ENCODE measurements at places on chromosomes 11 and 22. TPM values are rescaled to one million over a fixed set of nuclear protein-coding genes. Genes with fewer than 3 reads are reported as not detected.

GRCh38 chr11:128669506-128670270 is 24.2 kb upstream of the FLI1 start:
- no peak for DNase-seq
- H3K36me3 ChIP-seq = no peaks in the 10 kb centered on the region
- H3K27ac ChIP-seq = no peak overlapping the region
- H3K27me3 ChIP-seq = no peaks in the 10 kb centered on the region
- no peaks in the 10 kb centered on the region for H3K4me1 ChIP-seq

- peak; percentile 82 for DNase-seq
- H3K4me1 ChIP-seq = peaks cover 85% of the 10 kb centered on the region
- H3K27ac ChIP-seq = peak overlapping the region; percentile 84
- H3K27me3 ChIP-seq = no peaks in the 10 kb centered on the region
- peak overlapping the region; percentile 13 for H3K4me3 ChIP-seq
Observed at GRCh38 chr22:39174498-39175352, 22.2 kb upstream of the CBX7 start.

- H3K4me1 ChIP-seq = peaks cover 7% of the 10 kb centered on the region
- H3K27me3 ChIP-seq = no peaks in the 10 kb centered on the region
- no peak for DNase-seq
- H3K4me3 ChIP-seq = no peak overlapping the region
- H3K27ac ChIP-seq = no peak overlapping the region
Observed at GRCh38 chr11:58567889-58568512, 7.7 kb downstream of the LPXN start.

DNA sequence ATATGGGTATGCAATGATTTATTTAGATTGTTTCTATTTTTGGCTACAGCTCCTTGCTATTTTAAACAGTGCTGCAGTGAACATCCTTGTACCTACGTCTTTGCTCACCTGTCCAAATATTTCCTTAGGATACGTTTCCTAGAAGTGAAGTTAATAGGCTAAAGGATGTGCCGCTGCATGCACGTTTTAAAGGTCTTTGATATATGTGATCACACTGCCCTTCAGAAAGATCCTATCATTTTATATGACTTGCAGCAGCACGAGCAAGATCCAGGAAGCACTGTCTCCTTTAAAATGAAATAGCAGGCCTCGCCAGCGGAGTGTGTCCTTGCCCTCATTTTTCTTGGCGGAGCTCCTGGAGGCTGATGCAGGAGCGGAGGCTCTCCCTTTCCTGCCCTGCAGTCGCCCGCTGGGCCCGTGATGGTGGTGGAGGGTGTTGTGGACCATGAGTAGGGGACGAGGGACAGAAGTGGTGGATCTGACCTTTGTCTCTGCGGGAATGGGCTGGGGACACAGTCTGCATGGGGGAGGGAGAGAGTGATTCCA is 19.4 kb downstream of the RPS6KA4 start:
- H3K27me3 ChIP-seq = no peaks in the 10 kb centered on the region
- DNase-seq = no peak
- H3K36me3 ChIP-seq = no peaks in the 10 kb centered on the region
- no peak overlapping the region for H3K27ac ChIP-seq
- H3K4me1 ChIP-seq = no peaks in the 10 kb centered on the region

- no peaks in the 10 kb centered on the region for H3K36me3 ChIP-seq
- no peak overlapping the region for H3K4me3 ChIP-seq
- H3K4me1 ChIP-seq = peaks cover 13% of the 10 kb centered on the region
- DNase-seq = no peak
- no peaks in the 10 kb centered on the region for H3K27me3 ChIP-seq
- no peak overlapping the region for H3K27ac ChIP-seq
Observed at GRCh38 chr11:45379162-45379863, 93.2 kb upstream of the SYT13 start.

- no peaks in the 10 kb centered on the region for H3K4me1 ChIP-seq
- H3K4me3 ChIP-seq = no peak overlapping the region
- H3K27ac ChIP-seq = no peak overlapping the region
- no peaks in the 10 kb centered on the region for H3K36me3 ChIP-seq
Observed at GRCh38 chr11:83540112-83540675, 254.0 kb upstream of the CCDC90B start.

GRCh38 chr11:88508418-88508758 is 170.9 kb upstream of the CTSC start:
- H3K36me3 ChIP-seq = no peaks in the 10 kb centered on the region
- no peak overlapping the region for H3K27ac ChIP-seq
- H3K27me3 ChIP-seq = no peaks in the 10 kb centered on the region
- peak overlapping the region; percentile 50 for H3K4me3 ChIP-seq
- no peak for DNase-seq

- no peak for DNase-seq
- no peaks in the 10 kb centered on the region for H3K36me3 ChIP-seq
- no peak overlapping the region for H3K27ac ChIP-seq
- no peaks in the 10 kb centered on the region for H3K27me3 ChIP-seq
Observed at GRCh38 chr11:120021391-120021953, 116.4 kb downstream of the TRIM29 start.

GRCh38 chr22:30402028-30402765 is 5.4 kb downstream of the SEC14L2 start:
- peaks cover 11% of the 10 kb centered on the region for H3K4me1 ChIP-seq
- DNase-seq = no peak
- no peaks in the 10 kb centered on the region for H3K27me3 ChIP-seq
- peaks cover 4% of the 10 kb centered on the region for H3K36me3 ChIP-seq
- no peak overlapping the region for H3K27ac ChIP-seq

DRD2 gene
- not detected for total RNA-seq

CHRM4 gene
- total RNA-seq = not detected

KCNK4 gene
- not detected for total RNA-seq

MISFA gene
- total RNA-seq = 1.4 TPM

OR6Q1 gene
- not detected for total RNA-seq

OR51B2 gene
- not detected for total RNA-seq

FAM180B gene
- total RNA-seq = not detected

Measured in upper lobe of left lung (tissue), 6 donors.